ENCODE measurements at places on chromosomes 16 and 17.
A peak's percentile ranks its signal among the peaks of the same experiment; 100 is the strongest.

DNA sequence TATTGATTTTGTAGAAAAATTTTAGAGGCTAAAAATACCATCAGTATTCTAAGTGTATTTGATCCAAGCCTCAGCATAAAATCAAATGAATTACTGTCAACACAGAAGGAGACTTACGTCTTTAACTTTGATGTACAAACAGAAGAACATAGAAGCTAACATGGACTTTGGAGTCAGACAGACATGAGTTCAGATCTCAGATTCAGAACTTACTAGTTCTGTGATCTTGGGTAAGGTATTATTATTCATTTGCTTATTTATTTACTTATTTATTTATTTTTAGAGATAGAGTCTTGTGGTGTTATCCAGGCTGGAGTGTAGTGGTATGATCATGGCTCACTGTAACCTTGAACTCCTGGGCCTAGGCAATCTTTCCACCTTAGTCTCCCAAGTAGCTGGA lies 4.0 kb upstream of the SLFN12L start:
- no peak for DNase-seq

- DNase-seq, result no peak
Measured at GRCh38 chr17:75353176-75353575, 52.3 kb downstream of the GRB2 start.

GRCh38 chr17:4509923-4510617 lies 11.4 kb downstream of the SPNS2 start:
- no peak for DNase-seq

DNA sequence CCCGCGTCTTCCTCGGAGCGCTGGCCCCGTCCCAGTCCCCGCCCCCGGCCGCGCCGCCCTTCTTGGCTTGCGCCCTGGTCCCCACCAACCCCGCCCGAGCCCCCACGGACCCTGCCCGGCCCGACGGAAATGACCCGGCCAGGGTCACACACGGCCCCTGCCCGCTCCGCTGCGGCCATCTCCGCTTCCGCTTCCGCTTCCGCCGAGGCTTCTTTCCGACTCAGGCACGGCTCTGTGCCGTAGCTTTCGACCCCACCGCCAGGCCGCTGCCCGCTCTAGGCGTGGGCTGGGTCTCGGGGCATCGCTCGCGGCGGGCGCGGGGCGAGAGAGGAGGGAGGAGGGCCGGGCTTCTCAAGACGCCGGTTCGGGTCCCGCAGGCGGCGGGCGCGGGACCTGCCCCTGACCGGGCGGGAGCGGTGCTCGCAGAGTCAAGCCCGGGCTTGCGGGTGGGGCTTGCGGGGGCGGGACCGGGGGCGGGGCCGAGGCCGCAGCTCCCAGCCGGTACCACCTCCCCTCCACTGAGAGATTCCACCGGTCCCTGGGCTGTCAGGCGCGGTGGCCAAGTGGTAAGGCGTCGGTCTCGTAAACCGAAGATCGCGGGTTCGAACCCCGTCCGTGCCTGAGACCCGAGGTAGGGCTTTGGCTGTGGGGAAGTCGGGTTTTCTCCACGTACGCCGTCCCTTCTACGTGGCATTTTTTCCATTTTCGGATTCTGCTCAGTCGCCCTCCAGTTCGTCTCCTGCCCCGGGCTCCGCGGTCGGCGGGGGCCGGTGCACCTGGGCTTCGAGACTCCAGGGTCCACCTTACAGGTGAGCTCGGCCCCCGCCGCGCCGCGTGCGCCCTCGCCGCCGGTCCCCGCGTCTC lies 158.3 kb downstream of the RAB11FIP4 start:
- DNase-seq, result peak; percentile 99

DNA sequence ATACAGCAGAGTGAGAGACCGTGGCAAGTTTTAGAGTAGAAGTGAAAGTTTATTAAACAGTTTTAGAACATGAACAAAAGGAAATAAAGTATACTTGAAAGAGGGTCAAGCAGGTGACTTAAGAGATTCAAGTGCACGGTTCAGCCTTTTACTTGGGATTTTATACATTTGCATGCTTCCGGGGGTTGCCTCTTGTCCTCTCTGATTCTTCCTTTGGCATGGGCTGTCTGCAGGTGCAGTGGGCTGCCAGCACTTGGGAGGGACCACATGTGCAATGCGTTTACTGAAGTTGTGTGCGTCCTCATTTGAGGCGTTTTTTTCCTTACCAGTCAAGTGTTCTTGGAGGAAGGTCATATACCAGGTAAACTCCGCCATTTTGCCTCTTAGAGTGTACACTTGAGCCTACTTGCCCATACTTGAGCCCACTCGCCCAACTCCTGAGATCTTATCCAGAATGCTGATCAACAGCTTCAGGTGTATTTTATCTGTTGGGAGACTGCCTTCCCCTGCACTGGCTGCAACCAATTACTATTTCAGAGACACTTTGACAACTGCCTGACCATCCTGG lies 195.2 kb downstream of the IRX5 start:
- no peak for DNase-seq

GRCh38 chr17:42895185-42895555 lies 5.4 kb upstream of the G6PC1 start:
- no peak for DNase-seq

DNA sequence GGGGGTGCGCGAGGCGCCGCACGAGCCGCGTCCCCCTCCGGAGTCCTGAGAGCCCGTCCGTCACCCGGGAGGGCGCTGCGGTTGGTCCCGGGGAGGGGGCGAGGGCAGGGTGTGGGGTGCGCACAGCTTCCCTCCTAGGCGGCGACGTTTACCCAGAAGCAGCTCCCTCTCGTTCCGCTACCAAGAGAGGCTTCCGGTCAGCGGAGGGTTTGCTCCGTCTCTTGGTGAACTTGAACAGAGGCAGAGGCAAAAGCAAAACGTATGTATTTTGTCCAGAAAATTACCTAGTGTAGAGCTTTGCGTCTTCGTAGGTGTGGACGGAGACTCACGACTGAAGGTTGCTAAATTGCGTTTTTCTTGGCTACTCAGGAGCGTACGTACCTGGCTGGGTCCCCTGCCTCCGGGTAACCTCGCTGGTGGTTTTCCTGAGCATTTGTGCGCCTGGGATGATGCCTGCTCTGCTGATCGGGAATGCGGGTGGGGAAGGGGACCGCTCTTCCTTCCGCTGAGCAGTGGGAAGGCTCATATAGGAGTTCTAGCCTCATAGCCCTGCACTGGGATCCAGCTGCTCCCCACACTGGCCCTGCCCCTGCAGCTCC lies 833 bp downstream of the WSCD1 start:
- no peak for DNase-seq

Data from stimulated activated CD8-positive, alpha-beta memory T cell treated with anti-CD3 and anti-CD28 coated beads, Interleukin-4, amount 100 ng/mL, for 48 hours (primary cell).